ENCODE measurements at places on chromosomes 2 and 18.
A peak's percentile ranks its signal among the peaks of the same experiment; 100 is the strongest.

DNA sequence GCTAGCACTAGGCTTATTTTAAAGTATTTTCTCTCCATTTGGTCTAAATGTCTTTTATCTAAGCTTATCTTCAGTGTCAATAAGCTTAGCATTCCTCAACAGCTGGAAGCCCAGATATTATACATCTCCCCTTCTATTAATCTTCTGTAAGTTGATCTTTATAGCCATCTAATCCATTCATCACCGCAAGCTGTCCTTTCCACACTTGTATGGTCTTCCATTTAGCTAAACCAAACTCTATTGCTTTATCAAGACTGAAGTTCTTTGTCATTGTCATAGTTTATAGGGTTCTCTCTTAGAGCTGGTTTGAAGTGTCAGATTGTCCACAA is 101.3 kb upstream of the GPR45 start:
- no peak for DNase-seq

DNA sequence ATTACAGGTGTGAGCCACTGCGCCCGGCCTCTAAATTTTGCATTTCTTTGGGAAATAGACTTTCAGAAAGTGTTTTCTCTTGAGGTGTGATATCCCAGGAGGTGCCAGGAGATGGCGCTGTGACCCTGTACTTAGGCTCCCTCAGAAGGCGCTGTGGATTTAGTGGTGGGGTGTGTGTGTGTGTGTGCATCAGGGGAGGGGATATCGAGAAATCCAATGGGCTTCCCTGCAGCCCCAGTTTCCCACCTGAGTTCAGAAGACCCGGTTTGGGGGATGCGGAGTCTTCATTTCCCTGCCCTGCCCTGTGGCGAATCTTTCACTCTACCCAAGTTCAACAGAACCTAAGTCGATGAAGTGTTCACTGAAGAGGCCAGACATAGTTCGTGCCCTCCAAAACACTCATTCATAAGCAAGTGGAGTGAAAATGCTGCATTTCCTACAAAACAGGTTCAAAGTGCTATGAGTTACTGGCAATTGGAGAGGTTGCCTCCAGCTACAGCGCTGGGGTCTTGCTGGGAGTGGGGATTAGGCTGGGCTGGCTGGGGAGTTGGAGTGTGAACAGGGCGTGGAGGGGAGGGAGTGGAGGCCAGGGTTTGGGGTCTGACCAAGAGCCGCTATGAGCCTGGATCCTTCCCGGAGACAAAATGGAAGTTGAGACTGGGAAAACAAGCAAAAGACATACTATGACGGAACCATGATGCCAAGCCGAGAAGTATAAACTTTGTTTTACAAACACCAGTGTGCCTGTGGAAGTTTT is 6.5 kb upstream of the WNT6 start:
- DNase-seq: peak; percentile 64

DNA sequence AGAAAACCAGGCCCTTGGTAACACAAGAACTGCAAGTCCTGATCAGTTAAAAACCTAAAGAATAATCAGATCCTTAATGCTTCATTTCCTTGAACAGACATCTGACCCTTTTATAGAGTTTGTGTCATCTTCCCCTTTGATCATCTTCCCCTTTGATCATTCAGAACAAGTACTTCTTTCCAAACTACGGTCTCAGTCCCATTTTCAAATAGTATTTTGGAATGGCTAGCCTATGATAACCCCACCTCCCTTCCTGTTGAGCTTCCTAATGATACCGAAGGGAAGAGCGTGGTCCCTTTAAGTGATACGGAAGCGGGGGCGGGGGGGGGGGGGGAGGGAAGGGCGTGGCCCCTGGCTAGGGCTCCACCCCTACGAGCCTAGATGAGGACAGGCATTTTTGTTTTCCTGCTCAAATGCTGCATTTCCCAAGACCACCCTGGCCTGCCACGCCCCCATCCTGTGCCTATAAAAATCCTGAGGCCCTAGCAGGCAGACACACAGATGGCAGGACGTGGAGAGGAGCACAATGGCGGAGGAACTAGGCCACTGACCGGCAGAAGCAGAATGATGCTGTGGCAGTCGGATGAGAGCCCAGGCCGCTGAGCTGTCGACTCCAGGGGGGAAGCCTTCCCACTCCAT is 24.1 kb upstream of the CHRNA1 start:
- DNase-seq: no peak

GRCh38 chr2:217937446-217937845 is 65.3 kb downstream of the TNS1 start:
- DNase-seq: no peak

GRCh38 chr2:12651641-12652040 is 65.1 kb upstream of the TRIB2 start:
- DNase-seq: no peak

GRCh38 chr18:35038029-35038428 is 3.2 kb upstream of the MAPRE2 start:
- DNase-seq: no peak

DNA sequence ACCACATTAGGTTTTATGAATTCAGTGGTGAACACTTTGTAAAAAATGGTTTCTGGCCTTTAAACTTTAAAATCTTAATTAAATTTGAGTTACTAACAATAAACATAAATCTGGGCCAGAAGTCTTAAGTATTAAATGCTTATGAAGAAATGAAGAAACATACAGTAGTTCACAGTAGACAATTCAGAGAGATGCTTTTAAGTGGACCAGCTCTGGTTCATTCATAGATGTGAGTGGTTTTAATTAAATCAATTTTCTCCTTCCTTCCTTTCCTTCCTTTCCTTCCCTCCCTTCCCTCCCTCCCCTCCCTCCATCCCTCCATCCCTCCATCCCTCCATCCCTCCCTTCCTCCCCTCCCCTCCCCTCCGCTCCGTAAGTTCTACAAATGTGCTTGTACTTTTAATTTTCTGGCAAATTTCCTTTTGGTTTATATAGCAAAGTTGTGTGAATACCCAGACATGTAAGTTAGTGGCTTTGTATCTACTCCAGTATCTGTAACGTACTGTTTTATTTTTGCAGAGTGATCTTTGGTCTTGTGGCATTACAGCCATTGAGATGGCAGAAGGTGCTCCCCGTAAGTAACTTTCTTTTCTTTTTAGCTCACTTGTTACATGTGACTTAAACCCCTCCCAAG is 136.5 kb downstream of the MAP4K4 start:
- no peak for DNase-seq

DNA sequence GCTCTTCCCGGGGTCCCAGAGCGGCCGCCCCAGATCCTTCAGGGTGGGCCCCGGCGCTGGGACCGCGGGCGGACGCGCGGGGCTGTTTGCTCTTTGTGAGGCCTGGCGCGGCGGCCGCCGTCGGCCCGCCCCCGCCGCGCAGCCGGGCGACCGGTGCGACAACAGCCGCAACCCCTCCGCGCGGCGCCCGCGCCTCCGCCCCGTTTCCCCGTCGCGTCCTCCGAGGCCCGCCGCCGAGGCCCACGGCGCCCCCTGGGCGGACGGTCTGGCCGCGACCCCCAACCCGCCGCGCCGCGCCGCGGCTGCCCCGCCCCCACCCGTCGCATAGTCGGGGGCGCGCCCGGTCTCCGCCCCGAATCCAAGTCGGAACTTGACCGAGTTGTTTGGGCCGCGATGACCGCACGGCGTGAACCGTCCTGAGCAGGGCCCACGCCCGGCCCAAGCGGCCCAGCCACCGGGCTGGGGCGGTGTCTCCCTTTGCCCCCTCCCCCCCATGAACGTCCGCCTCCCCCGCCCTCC is 448 bp downstream of the YPEL5 start:
- DNase-seq: no peak

DNA sequence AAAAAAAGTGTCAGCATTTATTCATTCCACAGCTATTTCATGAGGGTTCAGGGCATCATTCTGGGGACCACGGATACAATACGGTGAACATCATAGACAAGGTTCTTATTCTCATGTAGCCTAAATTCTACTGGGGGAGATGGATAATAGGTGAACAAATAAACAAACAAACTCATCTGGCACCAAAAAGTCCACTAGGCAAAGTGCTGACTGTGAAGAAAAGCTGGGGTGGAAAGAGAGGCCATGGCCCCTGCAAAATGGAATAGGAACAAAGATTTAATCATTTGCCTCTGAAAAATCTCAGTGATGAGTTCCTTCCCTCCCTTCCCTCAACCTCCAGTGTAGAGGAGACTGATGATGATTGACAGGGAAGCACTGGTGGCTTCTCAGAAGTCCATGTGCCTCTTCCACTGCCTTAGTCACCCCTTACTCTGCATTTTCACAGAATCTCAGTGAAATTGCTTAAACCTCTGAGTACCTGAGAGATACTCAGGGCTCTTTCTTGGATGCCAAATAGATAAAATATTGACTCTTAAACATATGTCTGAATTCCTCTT is 69.3 kb upstream of the IL1R1 start:
- no peak for DNase-seq

GRCh38 chr18:14221689-14222088 is 89.5 kb upstream of the ZNF519 start:
- no peak for DNase-seq

DNA sequence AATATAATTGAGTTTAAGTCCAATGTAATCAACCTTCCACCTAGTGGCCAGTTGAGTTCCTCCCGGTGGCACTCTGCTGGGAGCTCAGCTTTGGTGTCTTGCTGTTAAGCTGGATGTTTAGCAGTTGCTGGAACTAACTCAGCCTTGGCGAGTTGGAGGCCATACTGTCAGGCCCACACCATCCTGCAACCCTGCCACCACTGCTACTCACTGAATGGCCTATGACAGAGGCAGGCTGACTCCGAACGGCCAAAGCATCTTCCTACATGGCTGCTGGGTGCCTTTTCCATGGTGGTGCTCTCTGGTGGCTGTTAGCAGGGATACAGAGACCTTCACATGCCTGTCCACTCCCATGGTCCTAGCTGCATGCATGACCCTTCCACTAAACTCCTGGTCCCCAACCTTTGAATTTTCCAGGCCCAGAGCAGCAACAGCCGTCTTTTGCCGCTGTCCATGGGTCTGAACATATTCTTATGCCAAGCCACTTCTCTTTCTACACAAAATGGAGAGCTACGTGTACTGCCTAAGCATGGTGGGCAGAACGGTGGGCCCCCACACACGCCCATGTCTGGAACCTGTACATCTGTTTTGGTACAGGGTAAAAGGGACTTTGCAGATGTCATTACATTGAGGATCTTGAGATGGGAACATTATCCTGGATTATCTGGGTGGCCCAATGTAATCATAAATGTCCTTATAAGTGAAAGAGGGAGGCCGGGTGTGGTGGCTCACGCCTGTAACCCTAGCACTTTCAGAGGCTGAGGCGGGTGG is 15.0 kb upstream of the TRAF3IP1 start:
- DNase-seq: no peak

- no peak for DNase-seq
Observed at GRCh38 chr18:70994116-70994515, 705.3 kb downstream of the SOCS6 start.

DNA sequence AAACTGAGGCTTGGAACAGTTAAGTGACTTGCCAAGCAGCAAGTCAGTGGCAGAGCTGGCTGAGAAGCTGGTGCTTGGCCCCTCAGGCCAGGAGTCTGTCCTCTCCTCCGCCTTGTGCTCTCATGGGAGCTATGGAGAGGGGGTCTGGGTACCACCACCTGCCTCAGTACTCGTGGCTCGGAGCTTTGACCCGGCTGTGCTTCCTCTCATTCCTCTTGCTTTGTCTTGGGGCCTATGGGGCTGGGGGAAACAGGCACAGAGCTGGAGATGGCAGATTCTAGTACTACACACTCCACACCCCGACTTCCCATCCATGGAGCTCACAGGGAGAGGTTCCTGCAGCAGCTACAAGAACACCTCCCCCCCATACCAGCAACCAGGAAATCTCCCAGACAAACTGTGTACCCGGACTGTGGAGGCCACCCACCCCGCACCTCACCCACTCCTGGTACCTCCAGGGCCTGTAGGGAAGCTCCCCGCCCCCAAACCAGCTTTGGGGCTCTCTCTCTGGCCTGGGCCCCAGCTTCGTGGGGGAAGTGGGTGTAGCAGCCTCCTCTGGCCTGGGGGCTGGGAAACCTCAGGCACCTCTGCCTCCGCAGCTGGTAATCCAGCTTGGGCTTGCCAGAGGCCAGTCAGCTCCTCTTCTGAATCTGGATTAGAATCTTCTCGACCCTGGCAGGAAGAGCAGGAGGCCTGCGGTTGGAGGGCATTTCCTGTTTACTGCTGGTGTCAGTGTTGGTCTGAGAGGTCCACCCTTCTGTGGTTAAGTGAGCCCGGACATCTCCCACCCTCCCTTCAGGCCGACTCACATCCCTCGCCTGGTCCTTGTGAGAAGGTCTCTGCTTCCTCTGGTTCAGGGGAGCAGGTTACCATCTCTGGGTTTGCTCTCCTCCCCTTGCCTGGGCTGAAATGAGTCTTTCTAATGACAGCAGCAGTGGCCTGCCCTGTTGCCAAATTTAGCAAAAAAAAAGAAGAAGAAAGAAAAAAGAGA is 22.3 kb upstream of the RHOB start:
- no peak for DNase-seq

GRCh38 chr18:77160515-77160914 is 27.9 kb upstream of the MBP start:
- DNase-seq: no peak

GRCh38 chr2:8645176-8645831 is 36.6 kb upstream of the ID2 start:
- DNase-seq: no peak

- no peak for DNase-seq
Observed at GRCh38 chr2:10417551-10418335, 30.4 kb downstream of the ODC1 start.

GRCh38 chr2:129191530-129191929 is 787.9 kb upstream of the RAB6C start:
- no peak for DNase-seq

DNA sequence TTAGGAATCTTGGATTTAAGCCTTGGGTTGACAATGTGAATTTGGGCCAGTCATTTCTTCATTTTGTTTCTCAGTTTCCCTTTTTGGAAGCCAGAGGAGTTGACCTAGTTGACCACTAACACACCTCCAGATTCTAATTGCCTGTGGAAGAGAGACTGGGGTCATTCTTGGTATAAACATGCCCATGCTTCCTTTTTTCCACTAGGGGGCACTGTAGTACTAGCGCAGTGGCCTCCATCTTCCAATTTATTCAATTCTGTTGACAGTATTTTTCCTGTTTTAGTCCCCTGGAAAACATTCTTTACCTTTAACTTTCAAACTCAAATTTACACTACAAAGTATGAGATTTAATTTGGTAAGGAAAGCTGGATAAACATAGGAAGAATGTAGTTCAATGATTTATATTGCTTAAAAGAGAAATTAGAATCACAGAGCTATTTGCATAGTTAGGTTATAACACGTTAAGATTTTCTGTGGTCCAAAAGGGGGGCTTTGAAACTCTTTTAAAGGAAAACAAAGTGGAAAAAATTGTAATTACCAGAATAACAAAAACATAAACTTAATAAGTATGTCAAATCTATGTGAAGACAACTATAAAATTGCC is 57.5 kb upstream of the AGPS start:
- no peak for DNase-seq

- DNase-seq: no peak
Observed at GRCh38 chr18:45482286-45482685, 133.0 kb upstream of the SLC14A2 start.

DNA sequence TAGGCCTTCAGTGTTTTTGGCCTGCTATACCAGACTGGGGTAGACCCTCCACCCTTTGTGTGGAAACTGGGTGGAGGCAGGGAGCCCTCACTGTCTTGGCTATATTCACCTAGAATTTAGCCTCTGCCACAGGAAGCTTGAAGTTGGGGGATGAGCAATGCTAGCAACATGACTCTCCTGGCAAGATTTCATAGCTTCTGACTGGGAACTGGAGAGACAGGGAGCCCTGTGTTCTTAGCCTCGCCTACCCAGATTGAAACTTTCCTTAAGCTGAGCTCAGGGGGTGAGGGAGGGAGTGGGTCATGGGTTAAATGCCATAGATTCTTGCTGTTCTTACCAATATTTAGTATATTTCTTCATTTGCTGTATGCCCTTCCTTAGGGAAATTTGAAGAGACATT is 46.8 kb upstream of the FAM98A start:
- DNase-seq: no peak

GRCh38 chr2:211205836-211206235 is 649.4 kb downstream of the CPS1 start:
- no peak for DNase-seq

Measured in activated B cell treated with CpG ODN at 0.5 μM for 24 hours (primary cell).